Activated B cell treated with CpG ODN at 0.5 μM for 24 hours (primary cell): ENCODE measurements at places on chromosomes 2 and 18. TPM values are rescaled to one million over a fixed set of nuclear protein-coding genes. Genes with fewer than 3 reads are reported as not detected.

DNA sequence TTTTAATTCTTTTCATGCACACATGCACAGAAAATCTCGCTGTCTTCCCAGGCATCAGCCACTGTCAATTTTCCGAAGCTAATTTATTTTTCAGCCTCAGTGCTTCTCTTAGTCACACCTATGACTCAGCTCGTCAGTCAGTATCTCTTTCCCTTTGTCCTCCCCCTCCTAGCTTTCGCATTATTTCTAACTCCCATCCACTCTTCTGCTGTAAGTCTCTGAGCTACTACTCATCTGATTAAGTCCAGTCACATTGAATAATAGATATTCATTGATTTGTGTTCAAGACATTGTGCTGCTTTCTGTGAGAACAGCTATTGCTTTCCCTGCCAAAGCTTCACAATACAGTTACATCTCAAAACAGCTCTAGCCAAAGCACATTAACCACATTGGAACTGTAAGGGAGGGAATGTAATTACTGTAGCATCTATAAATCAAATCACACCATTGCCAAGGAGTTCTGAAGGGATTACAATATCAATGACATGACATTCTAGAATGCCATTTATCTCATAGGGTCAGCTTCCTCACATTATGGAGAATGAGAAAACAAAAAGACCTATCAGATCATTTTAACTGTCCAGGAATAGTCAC is 89.4 kb downstream of the SCN3A start:
- no peak for DNase-seq

GRCh38 chr18:13932285-13933025 is 17.1 kb upstream of the MC2R start:
- no peak for DNase-seq

GRCh38 chr2:148603562-148603920 is 41.0 kb upstream of the EPC2 start:
- no peak for DNase-seq

- no peak for DNase-seq
These were observed 105.0 kb downstream of the PXDN start for GRCh38 chr2:1639086-1639858.

- DNase-seq = no peak
These were observed 93.2 kb downstream of the MIB1 start for GRCh38 chr18:21833604-21834298.

GRCh38 chr2:9877726-9878125 is 34.5 kb downstream of the TAF1B start:
- DNase-seq = no peak

GRCh38 chr2:168090366-168091135 is 156.8 kb downstream of the STK39 start:
- no peak for DNase-seq

The AMER3 gene
- total RNA-seq = not detected in 2 replicates

The ALPI gene
- not detected in 2 replicates for total RNA-seq
